Naive thymus-derived CD4-positive, alpha-beta T cell (primary cell): ENCODE measurements at places on chromosomes 2 and 18. TPM values are rescaled to one million over a fixed set of nuclear protein-coding genes. Genes with fewer than 3 reads are reported as not detected.
A peak's percentile ranks its signal among the peaks of the same experiment; 100 is the strongest.

KIAA2012 gene
- not detected for total RNA-seq

RFTN2 gene
- total RNA-seq: not detected

TIA1 gene
- 80.9 TPM for total RNA-seq

NTSR2 gene
- not detected for total RNA-seq

CHRND gene
- total RNA-seq: not detected

PLEKHH2 gene
- 2.4 TPM for total RNA-seq

- no peak overlapping the region for H3K27ac ChIP-seq
- H3K27me3 ChIP-seq: no peaks in the 10 kb centered on the region
- no peak overlapping the region for H3K4me3 ChIP-seq
- no peak for DNase-seq
- no peaks in the 10 kb centered on the region for H3K4me1 ChIP-seq
These were observed 1113.3 kb downstream of the TSN start for GRCh38 chr2:122868646-122869275.

DNA sequence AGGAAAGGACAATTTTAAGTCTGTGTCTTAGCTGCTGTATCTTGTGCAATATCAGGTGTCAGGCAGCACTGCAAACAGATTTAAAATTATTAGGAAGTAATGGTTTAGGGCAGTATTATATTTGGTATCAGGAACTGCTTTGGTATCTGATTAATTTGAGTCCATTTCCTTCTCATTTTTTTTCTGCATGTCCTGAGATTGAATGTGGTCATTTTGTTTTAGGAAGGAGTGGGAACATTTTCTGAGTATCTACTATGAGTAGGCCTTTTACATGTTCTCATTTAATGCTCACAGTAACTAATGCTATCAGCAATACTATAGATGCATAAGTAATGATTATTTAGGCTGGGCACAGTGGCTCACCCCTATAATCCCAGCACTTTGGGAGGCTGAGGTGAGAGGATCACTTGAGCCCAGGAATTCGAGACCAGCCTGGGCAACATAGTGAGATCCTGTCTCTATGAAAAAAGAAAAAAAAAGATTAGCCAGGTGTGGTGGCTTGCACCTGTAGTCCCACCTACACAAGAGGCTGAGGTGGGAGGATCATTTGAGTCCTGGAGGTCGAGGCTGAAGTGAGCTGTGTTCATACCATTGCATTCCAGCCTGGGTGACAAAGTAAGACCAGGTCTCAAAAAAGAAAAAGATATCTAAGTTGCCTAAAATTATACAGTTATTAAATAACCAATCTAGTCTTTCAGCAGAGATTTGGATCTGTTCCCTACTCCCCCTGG lies 4.7 kb downstream of the FMNL2 start:
- no peaks in the 10 kb centered on the region for H3K4me1 ChIP-seq
- H3K27me3 ChIP-seq: no peaks in the 10 kb centered on the region
- H3K36me3 ChIP-seq: no peaks in the 10 kb centered on the region
- DNase-seq: no peak
- no peak overlapping the region for H3K27ac ChIP-seq

- no peaks in the 10 kb centered on the region for H3K27me3 ChIP-seq
- no peaks in the 10 kb centered on the region for H3K4me1 ChIP-seq
- no peaks in the 10 kb centered on the region for H3K36me3 ChIP-seq
- no peak overlapping the region for H3K27ac ChIP-seq
- no peak for DNase-seq
These were observed 103.5 kb downstream of the BMPR2 start for GRCh38 chr2:202479610-202480009.

GRCh38 chr2:159145745-159146354 lies 140.7 kb downstream of the WDSUB1 start:
- H3K4me3 ChIP-seq: no peak overlapping the region
- H3K4me1 ChIP-seq: peaks cover 22% of the 10 kb centered on the region
- H3K27me3 ChIP-seq: no peaks in the 10 kb centered on the region
- no peak for DNase-seq
- no peaks in the 10 kb centered on the region for H3K36me3 ChIP-seq

- H3K4me3 ChIP-seq: no peak overlapping the region
- H3K27ac ChIP-seq: no peak overlapping the region
- no peak for DNase-seq
- H3K36me3 ChIP-seq: peaks cover 5% of the 10 kb centered on the region
These were observed 562 bp downstream of the ANKMY1 start for GRCh38 chr2:240557101-240557751.

DNA sequence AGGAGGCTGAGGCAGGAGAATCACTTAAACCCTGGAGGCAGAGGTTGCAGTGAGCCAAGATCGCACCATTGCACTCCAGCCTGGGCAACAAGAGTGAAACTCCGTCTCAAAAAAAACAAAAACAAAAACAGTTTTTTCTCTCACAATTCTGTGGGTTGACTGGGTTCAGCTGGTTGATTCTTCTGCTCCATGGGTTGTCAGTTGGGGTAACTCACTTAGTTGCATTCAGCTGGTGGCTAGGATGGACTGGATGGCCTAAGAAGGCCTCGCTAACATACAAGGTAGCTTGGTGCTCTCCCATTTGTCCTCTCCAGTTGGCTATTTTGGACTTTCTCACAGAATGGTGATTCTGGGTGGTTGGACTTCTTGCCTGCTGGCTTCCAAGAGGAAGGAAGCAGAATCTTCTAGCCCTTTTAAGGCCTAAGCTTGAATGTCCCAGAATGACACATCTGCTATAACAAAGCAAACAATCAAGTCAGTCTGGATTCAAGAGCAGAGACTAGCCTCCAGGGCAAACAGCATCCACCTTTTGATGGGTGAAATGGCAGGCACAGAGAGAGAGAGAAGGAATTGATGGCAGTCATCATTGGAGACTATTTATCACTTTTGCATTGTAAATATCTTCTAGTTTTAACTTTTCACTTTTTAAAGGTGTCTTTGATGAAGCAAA lies 17.9 kb downstream of the LAMA3 start:
- H3K4me3 ChIP-seq: no peak overlapping the region
- no peaks in the 10 kb centered on the region for H3K36me3 ChIP-seq
- DNase-seq: no peak
- no peaks in the 10 kb centered on the region for H3K27me3 ChIP-seq
- H3K4me1 ChIP-seq: no peaks in the 10 kb centered on the region
- no peak overlapping the region for H3K27ac ChIP-seq

- peaks cover 26% of the 10 kb centered on the region for H3K4me1 ChIP-seq
- peak; percentile 73 for DNase-seq
- H3K4me3 ChIP-seq: no peak overlapping the region
- H3K36me3 ChIP-seq: no peaks in the 10 kb centered on the region
These were observed 14.0 kb upstream of the COL6A3 start for GRCh38 chr2:237427769-237428506.

GRCh38 chr18:7946734-7947377 lies 379.7 kb downstream of the PTPRM start:
- no peaks in the 10 kb centered on the region for H3K27me3 ChIP-seq
- H3K27ac ChIP-seq: no peak overlapping the region
- peak overlapping the region; percentile 50 for H3K4me3 ChIP-seq
- DNase-seq: no peak

- H3K4me1 ChIP-seq: no peaks in the 10 kb centered on the region
- H3K4me3 ChIP-seq: no peak overlapping the region
- no peaks in the 10 kb centered on the region for H3K27me3 ChIP-seq
These were observed 543.2 kb upstream of the LRRTM4 start for GRCh38 chr2:78065366-78065765.

- no peak overlapping the region for H3K4me3 ChIP-seq
- H3K27ac ChIP-seq: no peak overlapping the region
- H3K36me3 ChIP-seq: no peaks in the 10 kb centered on the region
- no peaks in the 10 kb centered on the region for H3K4me1 ChIP-seq
- no peak for DNase-seq
These were observed 103.8 kb upstream of the CDC42EP3 start for GRCh38 chr2:37774976-37775907.

DNA sequence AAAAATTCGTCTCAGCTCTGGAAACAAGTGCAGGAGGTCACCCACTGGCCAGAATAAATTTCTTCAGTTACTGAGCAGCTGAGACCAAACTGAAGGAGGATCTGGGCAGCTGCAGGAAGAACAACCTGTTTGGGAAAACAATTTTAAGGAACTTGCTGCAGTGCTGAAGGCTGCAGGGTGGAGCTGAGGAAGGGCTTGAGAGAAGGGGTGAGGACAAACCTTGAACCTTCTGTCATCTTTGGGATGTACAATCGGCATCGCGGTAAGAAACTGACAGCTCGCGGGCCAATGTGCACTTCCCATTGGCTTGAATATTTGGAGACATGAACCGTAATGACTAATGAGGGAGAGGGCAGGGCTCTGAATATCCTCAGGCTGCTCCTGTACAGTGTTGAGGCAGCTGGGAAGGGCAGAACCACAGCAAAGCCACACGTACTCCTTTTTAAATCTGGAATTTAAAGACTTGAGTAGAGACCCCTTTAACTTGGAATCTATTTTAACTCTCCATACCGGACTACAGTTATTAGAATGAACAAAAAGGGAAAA lies 90.3 kb downstream of the TACR1 start:
- H3K27ac ChIP-seq: no peak overlapping the region
- no peaks in the 10 kb centered on the region for H3K36me3 ChIP-seq
- no peaks in the 10 kb centered on the region for H3K4me1 ChIP-seq
- no peak for DNase-seq
- H3K4me3 ChIP-seq: no peak overlapping the region
- H3K27me3 ChIP-seq: no peaks in the 10 kb centered on the region

DNA sequence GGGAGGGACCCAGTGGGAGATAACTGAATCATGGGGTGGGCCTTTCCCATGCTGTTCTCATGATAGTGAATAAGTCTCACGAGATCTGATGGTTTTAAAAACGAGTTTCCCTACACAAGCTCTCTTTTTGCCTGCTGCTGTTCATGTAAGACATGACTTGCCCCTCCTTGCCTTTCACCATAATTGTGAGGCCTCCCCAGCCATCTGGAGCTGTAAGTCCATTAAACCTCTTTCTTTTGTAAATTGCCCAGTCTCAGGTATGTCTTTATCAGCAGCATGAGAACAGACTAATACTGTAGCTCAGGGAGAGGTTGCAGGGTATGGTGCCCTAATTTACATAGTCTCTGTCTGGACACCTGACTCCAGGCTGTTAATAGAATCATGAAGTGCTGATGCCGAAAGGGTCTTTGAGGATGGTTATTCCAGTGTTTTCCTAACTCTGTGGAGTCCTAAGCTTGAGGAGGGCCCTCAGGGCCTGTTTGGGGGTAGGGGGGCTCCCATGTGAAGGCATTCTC lies 343.2 kb downstream of the ALK start:
- DNase-seq: no peak
- no peak overlapping the region for H3K27ac ChIP-seq
- H3K36me3 ChIP-seq: no peaks in the 10 kb centered on the region
- H3K4me1 ChIP-seq: no peaks in the 10 kb centered on the region
- H3K4me3 ChIP-seq: no peak overlapping the region

- no peak for DNase-seq
- no peaks in the 10 kb centered on the region for H3K4me1 ChIP-seq
- H3K36me3 ChIP-seq: no peaks in the 10 kb centered on the region
- no peak overlapping the region for H3K27ac ChIP-seq
- no peak overlapping the region for H3K4me3 ChIP-seq
- no peaks in the 10 kb centered on the region for H3K27me3 ChIP-seq
These were observed 418.6 kb upstream of the SLC39A10 start for GRCh38 chr2:195238379-195238778.

- no peaks in the 10 kb centered on the region for H3K36me3 ChIP-seq
- peaks cover 2% of the 10 kb centered on the region for H3K27me3 ChIP-seq
- no peaks in the 10 kb centered on the region for H3K4me1 ChIP-seq
- no peak overlapping the region for H3K27ac ChIP-seq
- no peak overlapping the region for H3K4me3 ChIP-seq
These were observed 109.2 kb upstream of the THOC1 start for GRCh38 chr18:377088-377487.

DNA sequence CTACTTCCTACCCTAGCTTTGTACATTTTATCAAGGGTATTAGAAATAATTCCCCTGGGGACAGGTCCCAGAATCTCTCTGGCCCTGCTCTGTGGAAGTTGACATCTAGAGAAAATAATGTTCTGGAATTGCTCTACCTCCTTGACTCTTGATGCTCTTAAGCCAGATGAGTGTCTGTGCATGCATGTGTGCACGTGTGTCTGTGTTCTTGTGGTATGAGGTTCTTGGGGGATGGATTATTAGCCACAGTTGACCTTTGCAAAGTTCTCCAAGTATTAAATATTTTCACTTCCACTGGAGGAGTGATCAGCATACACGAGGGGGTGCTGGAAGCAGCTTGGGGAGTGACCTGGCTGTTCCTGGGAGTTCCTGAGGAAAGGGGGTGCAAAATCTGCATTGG lies 61.2 kb upstream of the PELI1 start:
- no peaks in the 10 kb centered on the region for H3K4me1 ChIP-seq
- no peaks in the 10 kb centered on the region for H3K36me3 ChIP-seq
- H3K4me3 ChIP-seq: no peak overlapping the region

DNA sequence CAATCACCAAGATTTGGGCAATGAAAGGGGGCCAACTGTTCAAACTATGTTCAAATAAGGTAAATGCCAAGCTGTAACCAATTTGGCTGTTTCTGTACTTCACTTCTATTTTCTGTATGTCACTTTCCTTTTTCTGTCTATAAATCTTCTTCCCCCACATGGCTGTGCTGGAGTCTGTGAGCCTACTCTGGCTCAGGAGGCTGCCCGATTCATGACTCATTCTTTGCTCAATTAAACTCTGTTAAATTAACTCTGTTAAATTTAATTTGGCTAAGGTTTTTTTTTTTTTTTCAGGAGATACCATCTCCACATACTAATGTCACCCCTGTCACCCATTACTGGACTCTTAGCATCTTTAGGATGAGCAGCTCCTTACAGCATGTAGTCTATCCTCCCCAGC lies 178.8 kb upstream of the TWIST2 start:
- no peaks in the 10 kb centered on the region for H3K36me3 ChIP-seq
- no peaks in the 10 kb centered on the region for H3K4me1 ChIP-seq
- DNase-seq: no peak
- H3K27me3 ChIP-seq: no peaks in the 10 kb centered on the region

DNA sequence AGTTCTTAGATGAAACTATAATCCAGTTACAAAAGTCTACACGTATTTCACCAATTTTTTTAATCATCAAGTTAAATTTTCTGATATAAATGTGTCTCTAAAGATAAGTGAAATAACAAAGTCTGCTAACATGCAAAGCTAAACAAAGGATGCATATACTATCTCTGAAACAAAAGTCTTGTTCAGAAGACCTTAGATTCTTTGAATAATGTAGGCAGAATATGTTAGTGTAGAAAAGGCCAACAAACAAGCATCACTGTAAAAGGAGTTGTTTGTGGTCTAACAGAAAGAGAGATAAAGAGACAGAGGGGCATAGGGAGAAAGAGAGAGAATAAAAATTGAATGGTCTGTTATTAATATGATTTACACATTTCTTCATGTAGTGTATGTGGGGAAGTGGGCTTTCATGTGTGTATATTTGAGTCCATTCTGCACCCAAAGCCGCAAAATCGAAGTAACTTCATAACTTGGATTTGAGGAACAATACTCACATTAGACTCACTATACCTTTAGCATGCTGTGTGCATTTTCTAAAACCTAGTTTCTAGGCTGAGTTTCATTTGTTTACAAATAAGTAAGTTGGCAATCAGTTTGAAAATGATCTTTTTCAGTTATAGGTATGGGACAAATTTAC lies 734.8 kb upstream of the REG3G start:
- no peaks in the 10 kb centered on the region for H3K4me1 ChIP-seq
- no peaks in the 10 kb centered on the region for H3K27me3 ChIP-seq
- no peak overlapping the region for H3K4me3 ChIP-seq
- no peaks in the 10 kb centered on the region for H3K36me3 ChIP-seq
- H3K27ac ChIP-seq: no peak overlapping the region
- no peak for DNase-seq
